AG04449 (cell line): ENCODE measurements at places on chromosomes 3 and 15.

- DNase-seq: peak; percentile 63
Observed at GRCh38 chr3:123535580-123535979, 49.3 kb downstream of the HACD2 start.

- no peak for DNase-seq
Observed at GRCh38 chr15:45288947-45289346, 36.9 kb downstream of the SLC28A2 start.

DNA sequence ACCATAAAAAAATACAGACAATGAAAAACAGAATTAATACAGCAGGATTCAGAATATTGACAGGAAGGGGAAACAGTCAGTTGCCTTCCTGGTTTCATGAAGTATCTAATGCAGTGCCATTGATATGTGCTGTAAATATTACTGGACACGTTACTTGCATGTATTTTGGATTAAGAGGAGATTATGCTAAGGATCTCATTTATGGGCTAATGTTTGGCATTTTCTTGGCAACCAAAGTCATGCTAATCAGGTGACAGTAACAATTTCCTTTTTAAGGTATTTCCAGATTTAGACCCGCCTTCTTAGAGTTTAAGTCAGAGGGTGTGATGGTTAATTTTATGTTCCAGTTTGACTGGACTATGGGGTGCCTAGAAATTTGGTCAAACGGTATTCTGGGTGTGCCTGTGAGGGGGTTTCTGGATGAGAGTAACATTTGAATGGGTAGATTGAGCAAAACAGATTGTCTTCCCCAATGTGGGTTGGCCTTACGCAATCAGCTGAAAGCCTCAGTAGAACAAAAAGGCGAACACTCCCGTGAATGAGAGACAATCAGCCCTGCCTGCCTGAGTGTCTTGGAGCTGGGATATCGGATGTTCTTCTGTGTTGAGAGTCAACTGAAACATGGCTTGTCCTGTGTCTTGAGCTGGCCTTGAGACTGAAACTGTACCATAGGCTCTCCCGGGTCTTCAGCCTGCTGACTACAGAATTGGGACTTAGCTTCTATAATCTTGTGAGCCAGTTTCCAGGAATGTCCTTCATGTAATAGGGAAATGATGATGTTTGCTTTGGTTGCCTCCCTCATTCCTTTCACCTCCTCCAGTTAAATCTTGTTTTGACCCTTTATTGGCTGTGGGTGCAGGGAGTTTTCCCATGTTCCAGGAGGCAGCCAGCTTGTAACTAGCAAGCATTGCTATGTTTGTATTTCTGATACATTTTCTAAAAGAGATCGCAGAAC lies 10.5 kb downstream of the SQOR start:
- peak; percentile 65 for DNase-seq

GRCh38 chr3:117748131-117748530 lies 1038.6 kb downstream of the TUSC7 start:
- DNase-seq: peak; percentile 37

DNA sequence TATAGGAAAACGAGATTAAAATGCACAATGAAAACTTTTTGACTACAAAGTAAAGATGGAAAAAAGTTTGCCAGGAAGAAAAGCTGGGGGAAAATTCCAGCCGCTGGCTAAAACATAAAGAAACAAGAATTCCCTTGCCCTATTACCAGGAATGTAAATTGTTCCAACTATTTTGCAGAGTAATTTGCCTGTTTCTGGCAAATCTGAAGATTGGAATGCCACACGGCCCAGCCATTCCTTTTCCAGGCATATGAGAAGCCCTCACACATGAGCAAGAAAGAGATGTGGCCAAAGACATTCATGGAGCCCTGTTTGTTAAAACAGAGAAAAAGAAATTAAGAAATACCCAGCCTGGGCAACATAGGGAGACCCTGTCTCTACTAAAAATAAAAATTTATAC lies 8.4 kb upstream of the GATA2 start:
- DNase-seq: no peak

DNA sequence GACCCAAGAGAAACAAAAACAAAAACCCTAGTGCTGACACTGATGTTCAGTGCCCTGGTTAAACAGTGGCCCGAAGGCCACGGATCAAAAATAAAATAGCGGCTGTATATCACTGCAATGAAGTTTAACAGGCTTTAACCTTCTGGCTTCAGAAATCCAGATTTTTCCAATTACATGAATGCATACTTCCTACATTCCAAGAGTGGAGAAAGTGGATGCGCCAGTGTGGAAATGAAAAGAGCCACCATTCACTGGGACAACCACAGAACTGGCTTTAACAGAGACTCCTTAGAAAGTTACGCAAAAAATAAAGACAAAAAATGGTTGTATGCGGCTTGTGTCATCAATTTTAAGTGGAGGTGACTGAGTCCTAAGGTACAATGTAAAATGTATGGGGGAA lies 522.2 kb downstream of the FHIT start:
- DNase-seq: no peak

DNA sequence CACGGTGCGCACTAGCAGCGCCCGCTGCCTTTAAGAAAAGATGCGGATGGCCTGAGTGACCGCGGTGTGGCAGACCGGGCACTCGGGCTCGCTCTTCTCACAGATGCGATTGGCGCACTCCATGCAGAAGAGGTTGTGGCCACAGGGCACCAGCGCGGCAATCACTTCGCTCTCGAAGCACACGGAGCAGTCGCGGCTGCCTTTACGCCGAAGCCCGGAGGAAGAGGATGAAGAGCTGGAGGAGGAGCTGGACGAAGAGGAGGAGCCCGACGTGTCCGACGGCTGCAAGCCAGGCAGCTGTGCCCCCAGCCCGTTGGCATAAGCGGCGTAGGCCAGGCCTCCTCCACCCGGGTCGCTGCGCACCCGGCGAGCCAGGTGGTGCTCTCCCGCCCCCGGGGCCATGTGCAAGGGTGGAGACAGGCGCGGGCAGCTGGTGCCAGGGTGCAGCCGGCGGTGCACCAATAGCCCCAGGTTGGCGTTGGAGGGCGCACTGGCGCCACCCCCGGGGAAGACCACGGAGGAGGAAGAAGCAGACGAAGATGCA lies 2.6 kb downstream of the MEX3B start:
- DNase-seq: no peak

DNA sequence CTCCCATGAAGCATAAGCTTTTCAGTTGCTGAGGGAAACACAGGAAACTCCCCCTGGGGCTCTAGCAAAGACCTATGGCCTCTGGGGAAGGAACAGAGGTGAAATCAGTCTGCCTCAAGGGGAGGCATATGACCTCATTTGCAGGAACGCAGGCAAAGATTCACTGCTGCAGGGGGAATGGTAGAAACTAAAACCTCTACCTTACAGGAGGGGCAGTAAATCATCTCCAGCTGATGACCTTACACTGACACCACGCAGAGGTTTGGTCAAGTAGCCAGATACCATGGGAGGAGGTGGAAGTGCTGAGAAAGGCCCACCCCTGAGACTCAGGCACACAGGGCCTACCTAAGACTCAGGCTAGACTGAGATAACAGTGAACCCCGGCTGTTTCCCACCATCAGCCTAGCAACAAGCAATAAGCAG lies 81.1 kb downstream of the RAD18 start:
- no peak for DNase-seq

DNA sequence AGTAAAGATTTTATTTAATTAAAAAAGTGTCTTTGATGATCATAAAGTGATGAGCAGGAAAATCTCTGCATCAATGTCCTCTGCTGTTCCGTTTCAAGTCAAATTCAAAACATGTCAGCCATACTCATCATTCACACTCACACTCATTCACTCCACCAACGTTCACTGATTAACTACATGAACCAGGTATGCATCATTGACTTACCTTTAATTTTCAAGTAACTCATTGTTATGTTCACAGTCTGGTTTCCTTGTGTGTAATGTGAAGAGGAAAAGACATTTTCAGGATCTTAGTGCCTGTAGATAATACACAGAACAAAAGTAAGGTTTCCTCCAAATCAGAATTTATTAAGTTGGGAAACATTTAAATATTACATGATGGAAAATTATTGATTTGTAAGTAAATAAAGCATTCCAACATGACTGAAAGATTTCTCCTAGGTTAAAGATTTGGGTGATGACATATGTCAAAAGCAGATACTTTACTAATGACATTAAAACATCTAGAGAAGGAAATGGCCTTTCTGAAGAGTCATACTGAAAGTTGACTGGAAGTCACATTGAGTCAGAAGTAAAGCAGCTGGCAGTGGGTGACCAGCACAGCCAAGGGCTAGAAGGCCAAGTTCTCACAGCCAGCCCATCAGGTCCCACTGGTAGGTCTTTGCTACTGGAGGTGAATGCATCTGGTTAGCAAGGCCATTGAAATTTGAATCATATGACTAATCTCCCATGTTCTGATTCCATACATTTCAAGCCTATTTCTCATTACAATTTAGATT lies 251.9 kb downstream of the CDIN1 start:
- DNase-seq: peak; percentile 67

DNA sequence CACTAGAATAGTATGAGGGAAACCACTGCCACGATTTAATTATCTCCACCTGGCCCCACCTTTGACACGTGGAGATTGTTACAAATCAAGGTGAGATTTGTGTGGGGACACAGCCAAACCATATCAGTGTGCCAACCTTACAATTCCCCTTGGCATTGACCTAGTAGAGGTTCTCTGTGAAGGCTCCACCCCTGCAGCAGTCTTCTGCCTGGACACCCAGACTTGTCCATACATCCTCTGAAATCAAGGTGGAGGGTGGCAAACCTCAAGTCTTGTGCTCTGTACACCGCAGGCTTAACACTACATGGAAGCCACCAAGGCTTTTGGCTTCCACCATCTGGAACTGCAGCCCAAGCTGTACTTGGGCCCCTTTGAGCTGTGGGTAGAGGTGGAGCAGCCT lies 8.8 kb upstream of the IQGAP1 start:
- no peak for DNase-seq

DNA sequence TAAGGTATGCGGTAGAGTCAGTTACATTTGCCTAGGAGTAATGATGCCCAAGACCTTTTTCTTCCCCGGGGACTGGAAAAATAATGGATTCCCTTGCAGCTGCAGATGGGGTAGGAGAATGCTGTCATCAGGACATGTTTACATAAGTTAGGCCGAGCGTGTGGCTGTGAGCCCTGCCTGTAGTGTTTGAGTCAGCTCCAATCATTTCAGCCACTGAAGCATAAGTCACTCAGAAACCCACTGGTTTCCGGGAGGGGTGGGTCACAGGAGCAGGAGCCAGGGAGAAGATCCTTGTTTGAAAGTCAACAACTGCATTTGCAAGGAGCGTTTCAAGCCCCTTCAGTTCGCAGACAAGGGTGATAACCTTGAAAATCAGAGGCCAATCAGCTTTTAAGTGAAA lies 562.3 kb downstream of the MCTP2 start:
- no peak for DNase-seq

- DNase-seq: no peak
Observed at GRCh38 chr3:101533603-101533968, 20.6 kb upstream of the SENP7 start.

GRCh38 chr3:9669720-9670432 lies 20.6 kb downstream of the MTMR14 start:
- peak; percentile 14 for DNase-seq

GRCh38 chr3:28973609-28974008 lies 307.3 kb upstream of the RBMS3 start:
- DNase-seq: no peak

- no peak for DNase-seq
Observed at GRCh38 chr3:187481426-187481825, 113.2 kb downstream of the RTP4 start.

DNA sequence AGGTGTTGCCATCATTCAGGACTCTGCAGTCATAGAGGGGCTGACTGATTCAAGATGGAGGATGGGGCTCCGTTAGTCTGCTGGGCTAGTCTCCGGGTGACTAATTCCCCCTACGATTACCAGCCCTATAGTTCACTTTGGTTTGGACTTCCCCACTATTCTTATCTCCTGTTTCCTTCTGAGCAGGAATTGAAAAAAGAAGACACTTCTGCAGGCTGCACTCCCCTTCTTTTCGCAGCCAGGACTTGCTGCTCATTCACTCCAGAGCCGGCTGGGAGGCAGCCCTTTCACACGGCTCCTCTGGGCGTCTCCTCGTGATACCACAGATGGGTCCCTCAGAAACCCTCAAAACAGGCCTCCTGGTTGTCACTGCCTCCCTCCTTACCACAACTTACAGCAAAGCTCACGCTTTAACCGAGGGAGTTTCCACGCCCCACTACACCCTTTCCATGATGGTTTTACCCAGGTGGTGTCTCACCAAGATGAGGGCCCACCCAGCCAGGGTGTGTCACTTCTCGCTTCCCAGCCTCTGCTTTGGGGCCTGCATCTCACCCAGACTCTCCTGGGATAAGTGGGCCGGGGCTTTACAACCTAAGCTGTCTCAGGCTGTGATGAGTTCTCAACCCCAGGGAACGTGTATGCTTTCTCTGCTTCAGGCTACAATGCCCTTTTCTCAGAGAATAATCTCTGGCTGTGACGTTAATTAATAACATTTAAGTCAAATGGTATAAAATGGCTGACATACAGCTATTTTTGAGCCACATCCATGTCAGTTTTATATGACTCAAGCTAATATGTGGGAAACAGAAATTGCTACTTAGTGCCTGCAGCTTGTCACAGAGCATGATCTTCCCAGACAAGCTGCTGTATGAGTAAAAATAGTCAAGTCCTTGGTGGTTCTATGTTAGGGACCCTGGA lies 11.9 kb downstream of the CX3CR1 start:
- no peak for DNase-seq

- no peak for DNase-seq
Observed at GRCh38 chr3:173584838-173585831, 187.6 kb downstream of the NLGN1 start.

GRCh38 chr15:68584756-68585573 lies 6.2 kb downstream of the CORO2B start:
- DNase-seq: no peak

DNA sequence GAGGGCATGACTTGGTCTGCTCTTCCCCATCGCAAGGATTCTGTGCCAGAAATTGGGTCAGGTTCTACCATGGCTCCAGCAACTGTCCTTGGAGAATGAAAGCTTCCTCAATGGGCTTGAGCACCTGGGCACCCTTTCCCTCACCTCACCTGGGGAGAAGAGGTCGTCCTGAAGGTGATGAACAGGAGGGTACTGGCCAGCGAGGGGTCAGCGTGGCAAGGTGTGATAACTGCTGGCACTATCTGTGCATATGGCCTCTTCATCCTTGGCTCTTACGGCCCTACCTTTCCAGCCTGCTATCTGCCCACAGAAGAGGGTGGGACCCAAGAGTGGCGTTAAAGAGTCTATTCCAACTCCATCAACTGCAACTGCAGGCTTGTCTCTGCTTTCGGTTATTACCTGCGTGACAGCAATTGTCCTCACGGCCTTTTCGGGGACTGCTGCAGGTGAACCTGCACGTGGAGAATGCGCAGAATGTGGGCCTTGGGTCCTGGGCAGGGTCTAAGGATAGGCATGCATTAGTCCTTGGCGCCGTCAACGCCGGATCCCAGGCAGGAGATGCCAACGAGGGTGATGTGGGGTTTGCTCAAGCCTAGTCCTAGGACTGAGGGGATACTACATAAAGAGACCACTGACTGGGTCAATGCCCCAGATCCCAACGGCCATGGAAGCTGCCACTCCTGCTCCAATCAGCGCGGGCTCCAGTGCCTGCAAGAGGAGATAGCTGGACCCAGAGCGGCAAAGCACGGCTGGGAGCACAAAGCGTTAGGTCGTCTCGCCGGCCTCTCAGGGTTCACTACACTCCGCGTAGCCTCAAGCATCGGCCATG lies 625 bp upstream of the RBM15B start:
- no peak for DNase-seq

GRCh38 chr3:16251316-16252085 lies 13.2 kb downstream of the DPH3 start:
- DNase-seq: no peak
